Activated CD4-positive, alpha-beta memory T cell treated with anti-CD3 and anti-CD28 coated beads for 36 hours (primary cell): ENCODE measurements at places on chromosomes 5 and 9.
A peak's percentile ranks its signal among the peaks of the same experiment; 100 is the strongest.

DNA sequence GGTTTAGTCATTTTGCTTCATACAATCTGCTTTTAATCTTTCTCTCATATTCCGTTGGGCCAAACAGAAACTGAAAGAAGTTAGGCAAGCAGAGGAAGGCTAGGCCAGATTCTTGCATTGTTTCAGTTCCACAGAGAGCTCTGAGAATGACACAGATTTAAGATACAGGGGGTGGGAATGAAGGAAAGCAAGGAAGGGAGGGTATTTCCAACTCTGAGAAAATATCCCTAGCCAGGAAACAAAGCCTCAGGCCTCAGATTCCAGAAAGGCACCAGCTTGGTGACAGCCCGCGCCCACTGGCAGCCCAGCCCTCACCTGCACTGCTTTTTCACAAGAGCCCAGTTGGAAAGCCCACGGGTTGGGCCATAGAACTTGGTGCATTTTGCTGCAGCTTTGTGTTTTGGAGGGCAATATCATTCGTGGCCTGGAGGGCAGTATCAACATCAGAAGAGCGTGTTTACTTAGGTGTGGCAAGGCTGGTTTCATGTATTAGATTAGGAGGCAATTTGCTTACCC is 63.5 kb downstream of the ENC1 start:
- peak; percentile 30 for DNase-seq

GRCh38 chr5:127290019-127290945 is at the start of gene MEGF10:
Gene MEGF10 (plus strand): TSS chr5:127290796. CDS start chr5:127331309, 40,513 bp downstream.
- peak; percentile 31 for DNase-seq

GRCh38 chr9:69653261-69653660 is 18.9 kb downstream of the APBA1 start:
- no peak for DNase-seq

- DNase-seq, result no peak
Measured at GRCh38 chr5:171901764-171902163, 104.7 kb downstream of the FBXW11 start.

- no peak for DNase-seq
Measured at GRCh38 chr5:147701468-147701867, 81.1 kb downstream of the JAKMIP2 start.

DNA sequence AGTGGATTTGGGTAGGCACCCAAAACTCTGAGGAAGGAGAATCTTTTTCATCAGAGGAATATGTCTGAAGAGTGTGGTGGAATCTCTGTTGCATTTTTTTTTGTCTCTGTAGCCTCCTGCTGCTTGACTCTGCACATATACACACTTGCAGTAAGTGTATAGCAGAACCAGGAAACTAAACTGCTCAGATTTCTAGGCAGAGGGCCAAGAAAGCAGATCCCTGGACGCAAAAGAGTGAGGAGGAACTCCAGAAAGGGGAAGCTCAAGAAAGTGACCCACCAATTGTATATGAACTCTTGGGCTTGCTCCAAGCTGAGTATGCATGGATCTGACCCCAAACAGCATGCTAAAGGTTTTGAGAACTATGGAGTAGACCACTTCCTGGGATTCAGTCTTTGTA is 181.8 kb downstream of the GADD45G start:
- DNase-seq, result no peak

- DNase-seq, result no peak
Measured at GRCh38 chr9:28464481-28465216, 891.4 kb upstream of the C9orf72 start.

GRCh38 chr9:109996936-109997580 is 210.9 kb downstream of the C9orf152 start:
- no peak for DNase-seq

DNA sequence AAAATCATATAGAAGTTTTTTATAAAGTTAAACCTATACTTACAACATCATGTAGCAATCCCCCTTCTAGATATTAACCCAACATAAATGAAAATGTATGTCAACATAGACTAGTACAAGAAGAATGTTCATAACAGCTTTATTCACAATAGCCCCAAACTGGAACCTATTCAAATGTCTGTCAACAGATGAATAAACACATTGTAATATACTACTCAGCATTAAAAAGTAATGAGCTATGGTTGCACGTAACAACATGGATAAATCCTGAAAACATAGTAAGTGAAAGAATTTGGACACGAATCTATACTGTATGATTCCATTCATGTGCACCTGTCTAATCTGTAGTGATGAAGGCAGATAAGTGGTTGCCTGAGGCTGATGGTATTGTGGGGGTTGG is 73.9 kb downstream of the CSNK1G3 start:
- DNase-seq, result no peak
